ENCODE measurements at places on chromosomes 13 and 19.

GRCh38 chr13:100338275-100338674 lies 249.4 kb downstream of the PCCA start:
- DNase-seq: no peak

GRCh38 chr19:45137179-45137761 lies 23.5 kb downstream of the NKPD1 start:
- DNase-seq: no peak

DNA sequence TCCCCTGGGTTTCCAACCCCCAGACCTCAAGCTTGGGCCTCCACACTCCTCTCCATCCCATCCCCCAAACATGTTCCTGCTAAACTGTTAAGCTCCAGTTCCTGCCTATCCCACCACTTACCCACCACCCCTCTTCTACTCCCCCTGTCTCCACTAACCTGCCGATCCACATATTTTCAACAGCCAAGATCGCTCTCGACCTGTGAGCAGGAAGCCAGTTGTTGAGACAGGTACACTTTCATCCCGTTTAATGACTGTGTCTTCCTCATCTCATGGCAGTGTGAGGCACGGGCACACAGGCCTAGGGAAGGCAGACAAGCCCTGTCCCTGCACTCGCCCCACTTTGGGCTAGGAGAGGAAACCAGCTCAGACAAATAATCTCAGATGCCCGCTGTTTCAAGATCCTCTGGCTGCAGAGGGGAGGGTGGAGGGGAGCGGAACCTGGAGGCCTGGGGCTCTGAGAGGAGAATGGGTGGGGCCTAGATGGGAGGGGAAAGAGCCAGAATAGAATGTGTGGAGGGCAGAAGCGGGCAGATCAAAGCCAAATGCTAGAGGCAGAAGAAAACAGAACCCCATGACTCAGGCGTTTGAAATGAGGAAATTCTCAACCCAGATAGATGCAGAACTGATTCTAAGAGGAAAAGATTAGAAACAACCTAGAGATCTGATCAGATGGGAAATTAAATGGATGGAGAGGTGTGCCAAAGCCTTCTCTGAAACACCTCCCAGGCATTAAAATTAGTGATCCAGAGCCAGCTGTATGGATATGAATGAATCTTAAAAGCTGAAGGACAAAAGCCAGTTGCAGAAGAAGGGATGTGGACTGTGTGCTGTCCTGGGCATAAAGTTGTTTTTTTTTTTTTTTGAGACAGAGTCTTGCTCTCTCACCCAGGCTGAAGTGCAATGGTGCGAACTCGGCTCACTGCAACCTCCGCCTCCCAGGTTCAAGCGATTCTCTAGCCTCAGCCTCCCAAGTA lies 16.9 kb upstream of the CYP2S1 start:
- no peak for DNase-seq

- DNase-seq: no peak
These were observed 341.2 kb upstream of the DACH1 start for GRCh38 chr13:72208112-72208645.

- no peak for DNase-seq
These were observed 29.2 kb upstream of the CERS4 start for GRCh38 chr19:8180018-8180417.

- DNase-seq: no peak
These were observed 14.0 kb upstream of the ZNF347 start for GRCh38 chr19:53172889-53173288.

DNA sequence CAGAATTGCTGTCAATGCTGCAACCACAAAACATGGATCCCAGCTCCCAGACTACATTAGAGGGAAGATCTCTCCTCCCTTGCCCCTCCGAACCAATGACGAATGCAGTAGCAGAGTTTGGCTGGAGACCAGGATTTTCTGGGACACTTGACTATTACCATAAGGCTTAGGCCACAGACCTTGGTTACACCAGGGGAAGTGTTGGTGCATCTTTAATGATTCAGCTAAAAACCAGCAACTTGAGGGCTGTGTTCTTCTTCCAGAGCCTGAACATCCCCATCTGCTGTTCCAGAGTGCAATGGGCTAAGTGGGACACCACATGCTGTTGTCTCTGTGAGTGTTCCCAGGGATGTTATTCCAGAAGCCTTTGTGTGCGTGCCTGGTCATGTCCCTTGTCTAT lies 528.2 kb downstream of the LMO7 start:
- no peak for DNase-seq
